ENCODE measurements at places on chromosomes 4 and X.

- no peak for DNase-seq
Observed at GRCh38 chrX:25049357-25049756, 33.6 kb upstream of the ARX start.

GRCh38 chr4:23241408-23241807 is 548.7 kb downstream of the GBA3 start:
- DNase-seq = no peak

- DNase-seq = no peak
Observed at GRCh38 chrX:68090266-68090665, 343.0 kb downstream of the OPHN1 start.

GRCh38 chr4:6834867-6835266 is 52.3 kb downstream of the KIAA0232 start:
- DNase-seq = no peak

DNA sequence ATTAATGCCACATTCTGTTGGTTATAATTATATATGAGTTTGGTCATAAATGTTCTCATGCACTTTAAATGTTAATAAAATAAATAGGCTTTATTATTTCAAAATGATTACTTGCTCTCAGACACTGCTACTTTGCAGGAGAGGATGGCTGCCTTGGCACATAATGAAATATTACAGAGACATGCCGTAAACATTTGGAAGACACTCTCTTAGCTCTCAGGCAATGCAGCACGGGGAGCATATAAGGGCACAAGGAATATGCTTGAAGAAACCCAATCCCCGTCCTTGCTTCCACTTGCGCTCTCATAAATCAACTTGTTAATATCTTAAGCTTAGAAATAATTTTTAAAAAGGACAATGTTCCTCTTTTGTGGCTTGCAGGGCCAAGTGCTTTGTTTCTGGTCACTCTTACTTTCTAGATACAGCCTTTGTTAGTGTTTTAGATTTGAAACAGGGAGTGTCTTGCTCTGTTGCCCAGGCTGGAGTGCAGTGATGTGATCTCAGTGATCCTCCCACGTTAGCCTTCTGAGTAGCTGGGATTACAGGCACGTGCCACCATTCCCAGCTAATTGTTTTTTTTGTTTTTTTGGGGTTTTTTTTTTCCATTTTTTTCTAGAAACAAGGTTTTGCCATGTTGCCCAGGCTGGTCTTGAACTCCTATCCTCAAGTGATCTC is 445.0 kb downstream of the SPRY1 start:
- DNase-seq = no peak

DNA sequence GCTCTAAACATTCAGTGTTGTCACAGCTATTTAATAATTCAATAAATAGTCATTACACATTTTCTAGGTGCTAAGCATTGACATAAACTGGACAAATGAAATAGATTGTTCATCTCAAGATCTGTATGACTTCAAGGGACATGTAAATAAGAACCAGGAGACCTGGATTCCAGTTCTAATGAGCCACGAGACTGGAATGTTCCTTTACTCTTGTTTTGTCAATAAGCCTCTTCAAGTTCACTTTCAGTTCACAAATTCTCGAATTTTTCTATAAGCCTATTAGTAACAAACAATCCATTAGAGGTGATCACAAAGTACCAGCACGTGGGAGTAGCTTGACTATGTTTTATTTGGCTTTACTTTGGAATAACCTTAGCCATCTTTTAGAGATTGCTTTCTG is 514.0 kb upstream of the SMIM31 start:
- DNase-seq = no peak

GRCh38 chr4:43360296-43360695 is 467.8 kb downstream of the GRXCR1 start:
- DNase-seq = no peak

DNA sequence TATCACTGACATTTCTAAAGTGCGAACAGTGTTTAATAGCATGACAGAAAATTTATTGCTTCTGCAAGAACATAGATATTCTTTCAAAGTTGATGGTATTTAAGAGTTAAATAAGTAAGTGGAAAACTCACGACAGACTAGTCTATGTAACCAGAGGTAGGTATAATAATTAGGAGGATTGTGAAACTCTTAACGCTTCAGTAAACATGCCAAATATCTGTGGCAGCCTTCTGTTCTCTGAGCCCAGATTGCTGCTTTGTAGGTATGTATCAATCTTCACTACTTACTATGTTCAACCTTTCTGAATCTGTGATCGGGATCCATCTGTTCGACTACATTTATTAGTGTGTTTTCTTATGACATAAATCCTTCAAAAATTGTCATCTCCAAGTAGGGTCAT is 53.6 kb upstream of the SPANXB1 start:
- DNase-seq = no peak

DNA sequence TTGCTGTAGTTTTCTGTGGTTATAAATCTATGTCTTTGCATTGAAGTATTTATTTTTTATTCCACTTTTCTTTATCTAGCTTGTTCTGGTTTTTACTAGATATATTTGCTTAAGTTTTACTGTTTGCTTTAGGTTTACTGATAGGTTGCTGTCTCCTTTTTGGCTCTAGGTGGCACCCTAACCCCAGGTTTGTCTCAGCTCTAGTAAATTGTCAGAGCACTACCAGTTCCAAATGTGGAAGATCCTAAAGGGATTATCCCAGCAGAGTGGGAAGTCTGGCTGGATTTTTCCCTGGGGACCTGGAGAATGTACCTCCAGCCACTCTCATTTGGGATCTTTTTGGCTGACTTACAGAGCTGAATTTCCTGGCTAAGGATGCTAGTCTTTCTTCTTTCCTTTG is 106.1 kb downstream of the PBDC1 start:
- no peak for DNase-seq

- no peak for DNase-seq
Observed at GRCh38 chr4:168357941-168358340, 39.4 kb upstream of the DDX60 start.

- no peak for DNase-seq
Observed at GRCh38 chr4:187606581-187606980, 389.0 kb upstream of the ZFP42 start.

GRCh38 chr4:71495454-71495853 is 156.6 kb downstream of the SLC4A4 start:
- no peak for DNase-seq

- DNase-seq = no peak
Observed at GRCh38 chrX:15616531-15616930, 15.8 kb upstream of the ACE2 start.

DNA sequence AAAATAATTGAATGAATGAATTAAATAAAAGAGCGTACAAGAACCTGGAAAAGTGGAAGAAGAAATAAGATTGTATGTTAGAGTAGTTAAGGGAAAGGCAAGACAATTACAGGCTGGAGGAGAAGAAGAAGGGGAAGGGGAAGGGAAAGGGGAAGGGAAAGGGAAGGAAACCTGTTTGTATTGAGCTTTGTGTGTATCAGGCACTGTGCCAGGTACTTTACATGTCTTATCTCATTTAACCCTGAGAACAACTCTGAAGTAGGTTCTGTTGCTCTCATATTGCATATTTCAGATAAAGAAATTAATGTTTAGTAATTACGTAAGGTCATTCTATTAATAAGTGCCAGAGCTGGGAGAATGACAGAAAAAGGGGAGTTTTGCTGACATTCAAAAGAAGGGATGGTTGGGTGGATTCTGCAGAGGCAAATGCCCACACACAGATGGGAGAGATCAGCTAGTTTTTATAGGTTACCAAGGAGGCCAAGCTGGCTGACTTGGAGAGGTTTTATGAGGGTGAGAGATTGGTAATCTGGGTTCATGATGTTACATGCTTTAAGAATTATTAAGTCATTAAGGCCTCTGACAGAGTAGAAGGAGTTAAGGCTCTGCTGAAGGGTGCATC is 92.3 kb upstream of the LCORL start:
- DNase-seq = no peak

DNA sequence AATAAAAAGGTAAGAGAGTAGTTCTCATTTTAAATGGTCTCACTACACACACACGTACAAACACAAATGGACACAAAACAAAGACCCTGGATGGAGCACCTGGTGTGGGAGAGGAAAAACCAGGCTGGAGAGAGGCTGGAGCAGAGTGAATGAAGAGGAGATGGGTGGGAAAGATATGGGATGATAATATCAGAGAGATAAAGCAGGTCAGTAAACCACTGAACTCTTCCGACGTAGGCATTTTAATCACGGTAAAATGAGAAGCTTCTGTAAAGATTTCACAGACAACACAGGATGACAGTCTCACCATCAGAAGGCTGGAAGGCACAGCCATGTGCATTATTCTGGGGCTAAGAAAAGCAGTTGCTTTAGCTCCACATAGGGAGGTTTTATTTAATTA is 532.8 kb downstream of the KCNIP4 start:
- DNase-seq = no peak
